ENCODE measurements at places on chromosomes 3 and 15. TPM values are rescaled to one million over a fixed set of nuclear protein-coding genes. Genes with fewer than 3 reads are reported as not detected.

Gene APH1B
- total RNA-seq: 7.7 TPM

DNA sequence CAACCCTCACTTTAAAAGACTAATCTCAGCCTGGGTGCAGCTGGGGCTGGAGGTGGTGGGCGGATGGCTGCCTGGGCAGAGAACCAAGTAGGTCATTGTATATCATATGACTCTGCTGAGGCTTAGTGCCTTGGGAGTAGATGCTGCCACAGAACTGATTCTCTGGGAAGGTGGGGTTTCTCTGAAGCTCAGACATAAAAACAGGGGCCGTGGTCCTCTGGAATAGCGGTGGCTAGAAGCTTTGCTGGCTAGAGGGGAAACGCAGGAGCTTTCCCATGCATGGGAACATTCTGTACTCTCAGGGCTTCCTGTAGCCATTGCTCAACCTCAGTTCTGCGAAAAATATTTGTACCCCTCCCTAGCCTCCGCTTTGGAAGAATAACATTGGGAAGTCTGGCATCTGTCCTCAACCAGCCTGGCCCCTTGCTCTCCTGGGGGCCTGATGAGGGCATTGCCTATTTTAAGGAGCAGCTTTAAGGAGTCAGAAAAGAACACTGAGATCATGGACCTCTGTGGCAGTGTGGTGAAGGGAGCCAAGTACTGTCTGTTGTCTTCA is 14.7 kb downstream of the TIMP4 start:
- no peak for DNase-seq

DNA sequence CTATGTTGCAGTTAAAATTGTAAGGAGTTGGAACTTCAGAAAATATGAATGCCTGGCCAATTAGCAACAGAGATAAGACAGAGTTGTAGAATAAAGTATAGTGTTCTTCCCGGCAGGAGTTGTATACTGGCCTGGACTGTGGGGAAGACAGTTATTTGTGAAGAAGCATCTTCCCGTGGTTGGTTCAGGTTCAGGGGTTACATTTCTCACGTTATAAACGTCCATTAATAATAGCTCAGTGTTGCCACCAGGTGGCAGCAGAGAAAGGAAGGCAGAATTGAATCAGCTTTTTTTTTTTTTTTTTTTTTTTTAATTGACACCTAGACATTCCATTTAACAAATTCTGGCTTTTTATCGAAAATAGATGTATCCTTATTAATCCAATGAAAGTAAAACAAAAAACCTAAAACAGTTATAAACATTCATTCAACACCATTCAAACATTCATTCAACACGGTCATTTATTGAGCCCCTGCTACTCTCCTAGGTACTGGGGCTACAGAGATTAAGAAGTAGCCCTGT is 66.4 kb upstream of the NR2E3 start:
- DNase-seq: peak; percentile 61

- peak; percentile 33 for DNase-seq
Observed at GRCh38 chr3:185852635-185853034, 27.8 kb upstream of the IGF2BP2 start.

Measured in M059J (cell line).